ENCODE measurements at places on chromosomes 4 and X. TPM values are rescaled to one million over a fixed set of nuclear protein-coding genes. Genes with fewer than 3 reads are reported as not detected.

DNA sequence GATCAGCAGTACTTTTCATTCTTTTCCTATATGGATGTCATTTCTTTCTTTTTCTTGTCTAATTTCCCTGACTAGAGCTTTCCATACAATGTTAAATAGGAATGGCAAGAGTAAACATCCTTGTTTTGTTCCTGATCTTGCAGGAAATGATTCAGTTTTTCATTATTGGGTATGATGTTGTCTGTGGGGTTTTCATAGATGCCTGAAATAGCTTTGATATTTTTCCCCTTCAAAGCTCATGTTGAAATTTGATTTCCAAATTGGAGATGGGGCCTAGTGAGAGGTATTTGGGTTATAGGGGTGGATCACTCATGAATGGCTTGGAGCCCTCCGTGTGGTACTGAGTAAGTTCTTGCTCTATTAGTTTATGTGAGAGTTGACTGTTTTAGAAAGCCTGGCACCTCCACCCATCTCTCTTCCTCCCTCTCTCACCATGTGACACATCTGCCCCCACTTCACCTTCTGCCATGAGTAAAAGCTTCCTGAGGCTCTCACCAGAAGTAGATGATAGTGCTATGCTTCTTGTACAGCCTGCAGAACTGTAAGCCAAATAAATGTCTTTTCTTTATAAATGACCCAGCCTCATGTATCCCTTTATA lies 22.3 kb upstream of the VSIG1 start:
- no peak for DNase-seq
- no peaks in the 10 kb centered on the region for H3K4me1 ChIP-seq
- no peak overlapping the region for H3K27ac ChIP-seq
- H3K36me3 ChIP-seq, result no peaks in the 10 kb centered on the region
- H3K4me3 ChIP-seq, result no peak overlapping the region

GRCh38 chr4:153497091-153497531 lies 31.0 kb downstream of the TMEM131L start:
- no peak overlapping the region for H3K4me3 ChIP-seq
- DNase-seq, result no peak
- no peaks in the 10 kb centered on the region for H3K27me3 ChIP-seq
- no peaks in the 10 kb centered on the region for H3K36me3 ChIP-seq
- H3K4me1 ChIP-seq, result no peaks in the 10 kb centered on the region

GRCh38 chrX:40582811-40583210 lies 2.0 kb downstream of the ATP6AP2 start:
- no peak for DNase-seq
- no peaks in the 10 kb centered on the region for H3K4me1 ChIP-seq
- no peaks in the 10 kb centered on the region for H3K27me3 ChIP-seq
- no peak overlapping the region for H3K4me3 ChIP-seq

- no peak for DNase-seq
- H3K27ac ChIP-seq, result peak overlapping the region; percentile 39
- no peaks in the 10 kb centered on the region for H3K27me3 ChIP-seq
- H3K4me3 ChIP-seq, result no peak overlapping the region
- H3K36me3 ChIP-seq, result peaks cover 6% of the 10 kb centered on the region
Measured at GRCh38 chr4:185398618-185399017, 2.0 kb downstream of the ANKRD37 start.

- H3K4me1 ChIP-seq, result peaks cover 4% of the 10 kb centered on the region
- peaks cover 37% of the 10 kb centered on the region for H3K27me3 ChIP-seq
- H3K36me3 ChIP-seq, result no peaks in the 10 kb centered on the region
- peak overlapping the region; percentile 35 for H3K4me3 ChIP-seq
- peak; percentile 71 for DNase-seq
- no peak overlapping the region for H3K27ac ChIP-seq
Measured at GRCh38 chr4:182448281-182449151, 205.3 kb downstream of the TENM3 start.

- H3K4me3 ChIP-seq, result no peak overlapping the region
- no peak overlapping the region for H3K27ac ChIP-seq
- H3K36me3 ChIP-seq, result no peaks in the 10 kb centered on the region
- no peaks in the 10 kb centered on the region for H3K27me3 ChIP-seq
Measured at GRCh38 chr4:22969287-22969896, 276.7 kb downstream of the GBA3 start.

DNA sequence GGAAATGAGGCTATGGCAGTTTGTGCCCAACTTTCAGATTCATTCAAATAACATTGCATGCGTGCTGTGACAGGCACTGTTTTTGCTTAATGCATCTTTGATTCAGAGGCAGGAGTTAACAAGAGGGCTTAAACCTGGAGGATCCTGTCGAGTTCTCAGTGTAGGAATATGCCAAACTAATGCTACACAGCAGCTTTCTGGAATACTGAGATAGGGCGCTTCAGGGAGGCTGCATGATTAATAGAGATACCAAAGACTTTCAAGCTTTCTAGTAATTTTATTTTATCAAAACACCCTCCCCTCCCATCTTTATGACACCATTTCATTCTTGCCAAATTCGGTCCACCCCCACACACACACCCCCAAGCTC lies 636 bp upstream of the TIMM8A start:
- peak overlapping the region; percentile 62 for H3K27ac ChIP-seq
- H3K4me3 ChIP-seq, result peak overlapping the region; percentile 52
- H3K4me1 ChIP-seq, result no peaks in the 10 kb centered on the region
- no peaks in the 10 kb centered on the region for H3K27me3 ChIP-seq
- DNase-seq, result no peak

- peak overlapping the region; percentile 12 for H3K4me3 ChIP-seq
- H3K36me3 ChIP-seq, result no peaks in the 10 kb centered on the region
- H3K4me1 ChIP-seq, result no peaks in the 10 kb centered on the region
- peak; percentile 32 for DNase-seq
- no peak overlapping the region for H3K27ac ChIP-seq
- no peaks in the 10 kb centered on the region for H3K27me3 ChIP-seq
Measured at GRCh38 chr4:79049840-79050540, 110.8 kb upstream of the PAQR3 start.

DNA sequence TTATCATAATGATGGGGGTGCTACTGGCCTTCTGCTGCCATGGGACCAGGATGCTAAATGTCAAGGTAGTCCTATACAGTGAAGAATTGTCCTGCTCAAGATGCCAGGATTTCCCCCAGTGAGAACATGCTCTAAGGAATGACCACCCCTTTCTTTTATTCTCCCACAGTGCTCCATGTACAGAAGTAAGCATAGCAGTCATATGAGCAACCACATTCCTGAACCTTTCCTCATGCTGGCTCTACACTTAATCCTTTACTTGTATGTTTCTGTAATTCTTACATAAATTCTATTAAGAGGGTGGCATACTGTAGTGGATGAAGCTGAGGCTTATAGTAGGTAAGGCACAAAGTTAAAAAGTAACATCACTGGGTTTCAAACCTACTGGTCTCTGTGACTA lies 20.2 kb downstream of the CYP2U1 start:
- H3K4me3 ChIP-seq, result no peak overlapping the region
- DNase-seq, result no peak
- no peaks in the 10 kb centered on the region for H3K4me1 ChIP-seq

DNA sequence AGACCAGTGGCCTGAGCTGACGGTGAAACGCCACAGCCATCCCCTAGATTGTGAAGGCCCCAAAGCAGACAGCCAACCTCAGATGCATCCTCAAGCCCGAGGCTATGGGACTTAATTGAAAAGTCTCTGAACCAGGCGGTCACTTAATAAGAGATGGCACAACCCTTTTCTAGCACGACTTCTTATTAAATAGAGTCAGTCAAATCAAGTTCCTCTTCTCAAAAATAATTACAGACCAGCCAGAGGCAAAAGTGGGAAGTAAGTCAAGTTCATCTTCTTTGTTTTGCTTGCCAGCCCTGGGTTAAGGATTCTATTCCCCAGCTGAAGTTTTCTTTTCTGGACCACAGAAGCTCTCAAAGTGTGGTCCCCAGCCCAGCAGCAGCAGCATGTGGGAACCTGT lies 9.7 kb upstream of the SH3KBP1 start:
- no peak overlapping the region for H3K4me3 ChIP-seq
- DNase-seq, result no peak
- no peak overlapping the region for H3K27ac ChIP-seq

DNA sequence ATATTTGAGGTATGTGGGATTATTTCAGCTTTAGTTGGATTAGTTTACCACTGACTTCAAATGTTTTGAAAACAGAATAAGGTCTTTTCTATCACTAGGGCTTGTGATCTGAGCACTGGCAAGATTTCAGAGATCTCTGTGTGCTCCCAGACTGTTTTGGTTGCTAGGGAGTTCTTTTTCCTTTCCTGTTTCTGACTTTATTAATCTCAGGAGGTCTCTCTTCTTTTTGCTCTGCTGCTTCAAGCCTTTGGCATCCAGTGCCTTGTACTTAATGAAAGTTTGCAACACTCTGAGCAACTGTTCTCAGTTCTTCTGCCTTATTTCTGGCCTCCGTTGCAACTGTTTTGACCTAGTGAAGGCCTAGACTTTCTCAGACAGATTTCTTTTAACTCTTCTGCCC lies 32.1 kb upstream of the PAQR3 start:
- H3K36me3 ChIP-seq, result no peaks in the 10 kb centered on the region
- H3K4me3 ChIP-seq, result no peak overlapping the region
- no peaks in the 10 kb centered on the region for H3K27me3 ChIP-seq
- H3K4me1 ChIP-seq, result no peaks in the 10 kb centered on the region
- DNase-seq, result no peak

GRCh38 chr4:42785817-42786216 lies 106.7 kb upstream of the GRXCR1 start:
- no peak overlapping the region for H3K4me3 ChIP-seq
- DNase-seq, result no peak
- no peak overlapping the region for H3K27ac ChIP-seq
- no peaks in the 10 kb centered on the region for H3K27me3 ChIP-seq

DNA sequence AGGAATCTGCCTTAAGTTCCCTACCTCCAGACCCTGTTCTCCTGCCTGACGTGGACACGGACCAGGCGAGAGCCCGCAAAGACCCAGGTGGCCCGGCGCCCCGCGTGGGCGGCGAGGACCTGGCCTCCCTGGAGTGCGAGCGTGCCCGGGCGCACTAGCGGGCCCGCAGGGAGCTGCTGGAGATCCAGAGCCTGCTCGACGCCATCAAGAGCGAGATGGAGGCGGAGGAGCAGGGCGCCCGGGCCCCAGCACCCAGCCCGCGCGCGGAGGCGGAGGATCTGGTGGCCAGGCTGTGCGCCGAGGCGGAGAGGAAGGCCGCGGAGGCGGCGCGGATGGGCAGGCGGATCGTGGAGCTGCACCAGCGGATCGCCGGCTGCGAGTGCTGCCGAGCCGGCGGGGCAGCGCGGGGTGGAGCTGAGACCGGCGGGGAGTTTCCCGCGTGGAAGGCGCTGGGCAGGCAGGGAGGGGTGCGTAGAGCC lies 18.2 kb downstream of the MRFAP1 start:
- DNase-seq, result no peak
- peaks cover 5% of the 10 kb centered on the region for H3K27me3 ChIP-seq
- H3K27ac ChIP-seq, result peak overlapping the region; percentile 21
- peak overlapping the region; percentile 18 for H3K4me3 ChIP-seq
- no peaks in the 10 kb centered on the region for H3K36me3 ChIP-seq

DNA sequence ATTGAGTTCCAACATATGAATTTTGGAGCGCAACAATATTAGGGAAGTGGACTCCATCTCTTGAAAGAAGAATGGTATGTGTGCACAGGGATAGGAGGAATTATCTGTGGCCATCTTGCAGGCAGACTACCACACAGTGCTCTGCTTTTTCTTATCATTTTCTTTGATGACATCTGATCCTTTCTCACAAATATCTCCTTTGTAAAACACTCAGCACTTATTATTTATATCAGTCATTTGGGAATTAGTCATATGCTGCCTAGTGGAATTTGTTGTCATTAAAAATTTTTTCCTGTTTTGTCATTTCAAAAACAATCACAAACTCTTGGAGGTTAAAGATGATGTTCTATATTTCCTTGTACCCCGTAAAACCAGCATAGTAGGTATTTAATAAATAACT lies 444.3 kb upstream of the ATOH1 start:
- H3K27me3 ChIP-seq, result no peaks in the 10 kb centered on the region
- H3K36me3 ChIP-seq, result no peaks in the 10 kb centered on the region
- no peak overlapping the region for H3K4me3 ChIP-seq
- DNase-seq, result no peak

DNA sequence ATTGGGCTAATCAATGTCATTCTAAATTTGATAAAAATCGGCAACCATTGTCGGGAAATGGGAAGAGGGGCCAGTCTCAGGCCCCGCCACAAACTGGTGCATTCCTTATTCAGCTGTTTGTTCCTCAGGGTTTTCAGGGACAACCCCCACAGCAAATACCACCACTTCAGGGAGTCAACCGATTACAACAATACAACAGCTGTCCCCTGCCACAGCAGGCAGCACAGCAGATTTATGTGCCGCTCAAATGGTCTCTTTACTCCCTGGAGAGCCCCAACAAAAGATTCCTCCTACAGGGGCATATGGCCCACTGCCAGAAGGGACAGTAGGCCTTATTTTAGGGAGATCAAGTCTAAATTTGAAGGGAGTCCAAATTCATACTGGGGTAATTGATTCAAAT lies 61.8 kb downstream of the ZNF732 start:
- H3K27me3 ChIP-seq, result no peaks in the 10 kb centered on the region
- no peaks in the 10 kb centered on the region for H3K4me1 ChIP-seq

GRCh38 chr4:151100531-151100930 lies 1.1 kb downstream of the RPS3A start:
- H3K4me1 ChIP-seq, result peaks cover 4% of the 10 kb centered on the region
- H3K36me3 ChIP-seq, result peaks cover 20% of the 10 kb centered on the region
- H3K4me3 ChIP-seq, result peak overlapping the region; percentile 92
- H3K27me3 ChIP-seq, result no peaks in the 10 kb centered on the region
- DNase-seq, result no peak
- peak overlapping the region; percentile 82 for H3K27ac ChIP-seq

GRCh38 chr4:5750052-5750945 lies 39.3 kb downstream of the EVC start:
- no peaks in the 10 kb centered on the region for H3K36me3 ChIP-seq
- H3K4me1 ChIP-seq, result no peaks in the 10 kb centered on the region
- no peak overlapping the region for H3K4me3 ChIP-seq
- DNase-seq, result no peak

- H3K4me1 ChIP-seq, result no peaks in the 10 kb centered on the region
- H3K27ac ChIP-seq, result no peak within 1 kb of the TSS
- no peaks in the 10 kb centered on the region for H3K27me3 ChIP-seq
- no peaks in the 10 kb centered on the region for H3K36me3 ChIP-seq
- peak; percentile 87 for DNase-seq
- no peak within 1 kb of the TSS for H3K4me3 ChIP-seq
Measured at GRCh38 chr4:73740353-73740778, at the start of gene CXCL8. Gene CXCL8, plus strand, starts transcription at chr4:73740569. Its CDS starts 90 bp downstream, at chr4:73740659.

- no peak overlapping the region for H3K4me3 ChIP-seq
- no peaks in the 10 kb centered on the region for H3K36me3 ChIP-seq
- no peak overlapping the region for H3K27ac ChIP-seq
Measured at GRCh38 chrX:77114501-77114900, 332.7 kb upstream of the FGF16 start.

The PRAF2 gene
- 7.0 TPM for total RNA-seq

The GAR1 gene
- total RNA-seq, result 21.0 TPM

The MANBA gene
- total RNA-seq, result 21.8 TPM

The MAGEA11 gene
- total RNA-seq, result not detected

The GDPD2 gene
- 15.3 TPM for total RNA-seq

The HTN3 gene
- total RNA-seq, result not detected

The FANCB gene
- total RNA-seq, result 1.2 TPM

The IL3RA gene
- total RNA-seq, result 6.7 TPM

The GABRB1 gene
- 0.82 TPM for total RNA-seq
